ENCODE measurements at places on chromosomes 11 and 22.

GRCh38 chr11:45725121-45725520 is 59.7 kb upstream of the CHST1 start:
- no peak for DNase-seq

DNA sequence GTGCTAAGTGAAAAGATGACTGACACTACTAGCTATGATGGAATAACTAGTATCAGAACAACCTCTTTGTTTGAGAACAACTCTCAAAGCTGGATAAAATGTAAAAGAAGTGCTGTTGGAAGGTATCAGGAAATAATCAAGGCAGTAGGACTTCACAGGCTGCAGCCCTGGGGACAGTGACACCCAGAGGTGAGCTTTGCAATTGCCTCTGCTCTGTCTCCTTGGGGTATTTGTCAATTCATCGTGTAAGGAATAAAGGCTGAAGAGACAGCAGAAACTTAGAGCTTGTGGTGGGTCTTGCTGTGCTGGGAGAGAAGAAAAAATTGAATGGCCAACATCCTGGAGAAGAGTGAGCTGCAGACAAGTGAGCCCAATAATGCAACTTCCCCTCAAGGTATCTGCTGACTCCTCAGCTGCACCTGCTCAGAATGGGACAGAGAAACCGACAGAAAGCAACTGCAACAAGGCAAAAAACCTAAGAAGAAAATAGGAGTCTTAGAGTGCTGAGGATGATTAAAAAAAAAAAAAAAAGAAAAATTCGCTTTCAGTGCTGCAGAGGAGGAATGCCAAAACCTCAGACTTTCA is 141.1 kb downstream of the RCN1 start:
- peak; percentile 61 for DNase-seq

- DNase-seq, result peak; percentile 92
Measured at GRCh38 chr22:37486224-37486845, at the start of gene MFNG. Gene MFNG (minus strand): TSS chr22:37486384. CDS start chr22:37486177, 207 bp downstream.

DNA sequence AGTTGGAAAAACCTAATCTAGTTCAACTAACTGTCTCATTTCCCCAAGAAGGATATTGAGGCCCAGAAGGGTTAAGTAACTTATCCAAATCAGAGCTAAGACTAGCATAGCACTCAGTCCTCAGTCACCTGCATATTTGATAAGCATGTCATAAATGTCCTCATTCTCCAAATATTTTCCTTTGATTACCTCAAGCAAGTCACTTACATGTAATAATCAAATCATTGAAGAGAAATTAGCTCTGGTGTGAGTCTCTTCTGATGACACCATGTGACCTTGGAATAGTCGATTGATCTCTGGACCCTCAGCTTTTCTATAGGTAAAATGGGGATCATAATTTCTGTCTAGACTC is 48.8 kb upstream of the PICALM start:
- DNase-seq, result no peak

DNA sequence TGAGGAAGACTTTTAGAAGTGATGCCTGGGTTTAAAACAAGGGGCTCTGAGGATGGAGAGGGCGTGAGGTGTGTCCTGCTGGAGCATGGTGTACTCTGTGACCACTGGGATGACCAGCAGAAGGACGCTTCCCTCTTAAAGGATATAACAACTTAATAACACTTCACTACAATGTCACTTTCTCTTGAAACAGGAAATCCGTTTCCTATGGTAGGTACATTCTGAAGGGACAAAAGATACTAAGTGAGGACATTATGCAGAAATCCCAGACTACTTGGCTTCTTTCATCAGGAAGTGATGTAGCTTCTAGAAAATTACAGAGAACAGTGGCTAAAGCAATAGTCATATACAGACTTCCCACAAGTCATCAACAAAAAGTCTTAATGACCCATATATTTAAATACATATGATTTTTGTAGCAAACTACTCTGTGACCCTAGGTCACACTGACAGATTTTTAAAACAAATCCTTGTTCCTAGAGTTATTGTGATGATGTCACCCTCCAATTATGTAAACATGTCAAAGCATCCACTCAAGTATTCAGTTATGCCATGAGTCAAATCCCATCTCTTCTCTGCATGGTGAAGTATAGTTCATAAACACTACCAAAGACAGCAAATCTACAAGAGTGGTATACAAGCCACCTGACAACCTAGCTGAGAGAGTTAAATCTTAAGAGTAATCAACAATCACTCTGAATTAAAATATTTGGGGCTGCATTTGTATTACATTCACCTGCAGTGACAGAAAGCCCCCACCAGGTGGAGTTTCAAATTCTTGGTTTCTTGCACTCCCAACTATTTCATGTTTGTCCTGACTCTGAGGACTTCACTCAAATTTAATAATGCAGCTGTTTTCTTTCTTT is 32.8 kb downstream of the PITPNB start:
- peak; percentile 66 for DNase-seq

DNA sequence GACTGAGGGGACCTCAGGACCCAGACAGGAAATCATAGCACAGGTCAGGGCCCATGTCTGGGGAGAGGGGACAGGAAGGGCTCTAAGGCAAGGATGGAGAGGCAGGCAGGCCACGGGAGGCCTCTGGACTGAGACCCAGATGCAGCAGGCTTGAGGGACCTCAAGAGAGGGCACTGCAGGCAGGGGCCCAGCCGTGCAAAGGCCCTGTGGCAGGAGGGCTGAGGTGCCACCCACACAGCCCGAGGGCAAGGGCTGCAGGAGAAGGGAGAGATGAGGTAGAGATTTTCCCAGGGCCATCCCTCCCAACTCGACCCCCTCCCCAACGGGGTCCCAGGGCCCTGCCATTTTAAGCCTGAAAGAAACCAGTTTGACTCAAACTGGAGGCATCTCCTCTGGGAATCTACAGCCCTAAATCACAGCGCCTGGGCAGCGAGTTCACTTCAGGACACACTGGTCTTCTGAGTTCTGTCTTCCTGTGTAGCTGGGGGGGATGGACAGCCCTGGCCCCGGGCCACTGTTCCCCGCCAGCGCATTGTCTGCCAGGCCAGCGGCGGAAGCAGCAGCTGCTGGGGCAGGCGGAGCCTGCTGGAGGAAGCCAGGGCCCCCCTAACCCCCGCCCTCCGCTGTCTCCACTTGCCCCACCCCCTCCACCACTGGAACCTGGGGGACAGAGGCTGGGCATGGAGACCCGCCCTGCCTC is 20.3 kb upstream of the WNT7B start:
- DNase-seq, result peak; percentile 23

- DNase-seq, result no peak
Measured at GRCh38 chr11:32050264-32050663, 40.6 kb upstream of the RCN1 start.

DNA sequence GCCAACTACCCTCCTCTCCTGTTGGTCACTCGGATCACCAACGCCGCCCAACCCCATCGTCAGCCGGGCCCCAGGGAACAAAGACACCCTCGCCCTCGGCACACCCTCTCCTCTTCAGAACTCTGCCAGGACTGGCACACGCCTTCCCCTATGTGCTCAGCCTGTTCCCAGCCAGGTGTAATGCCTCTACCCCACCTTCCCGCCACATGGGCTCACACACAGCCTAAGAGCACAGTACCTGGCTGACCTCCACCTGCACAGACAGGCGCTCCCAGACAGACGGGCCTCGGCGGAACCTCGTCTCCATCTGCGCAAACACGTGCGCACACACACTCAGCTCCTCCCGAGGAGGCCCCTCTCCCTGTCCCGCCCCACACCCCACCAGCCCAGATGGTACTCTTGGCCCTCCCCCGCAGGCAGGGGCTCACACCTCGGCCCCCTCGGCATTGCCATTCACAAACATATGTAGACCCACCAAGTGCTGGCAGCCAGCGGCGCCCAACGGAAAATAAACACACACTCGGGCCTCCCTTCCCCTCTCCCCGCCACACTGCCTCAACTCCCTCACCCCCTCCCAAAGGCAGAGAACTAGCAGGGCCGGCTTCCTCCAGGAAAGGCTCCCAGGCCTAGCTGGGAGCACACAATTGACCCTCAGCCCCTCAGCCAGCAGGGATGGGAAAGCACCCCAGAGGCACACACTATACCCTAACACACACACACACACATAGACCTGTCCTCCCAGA is 8.5 kb downstream of the ELFN2 start:
- no peak for DNase-seq

DNA sequence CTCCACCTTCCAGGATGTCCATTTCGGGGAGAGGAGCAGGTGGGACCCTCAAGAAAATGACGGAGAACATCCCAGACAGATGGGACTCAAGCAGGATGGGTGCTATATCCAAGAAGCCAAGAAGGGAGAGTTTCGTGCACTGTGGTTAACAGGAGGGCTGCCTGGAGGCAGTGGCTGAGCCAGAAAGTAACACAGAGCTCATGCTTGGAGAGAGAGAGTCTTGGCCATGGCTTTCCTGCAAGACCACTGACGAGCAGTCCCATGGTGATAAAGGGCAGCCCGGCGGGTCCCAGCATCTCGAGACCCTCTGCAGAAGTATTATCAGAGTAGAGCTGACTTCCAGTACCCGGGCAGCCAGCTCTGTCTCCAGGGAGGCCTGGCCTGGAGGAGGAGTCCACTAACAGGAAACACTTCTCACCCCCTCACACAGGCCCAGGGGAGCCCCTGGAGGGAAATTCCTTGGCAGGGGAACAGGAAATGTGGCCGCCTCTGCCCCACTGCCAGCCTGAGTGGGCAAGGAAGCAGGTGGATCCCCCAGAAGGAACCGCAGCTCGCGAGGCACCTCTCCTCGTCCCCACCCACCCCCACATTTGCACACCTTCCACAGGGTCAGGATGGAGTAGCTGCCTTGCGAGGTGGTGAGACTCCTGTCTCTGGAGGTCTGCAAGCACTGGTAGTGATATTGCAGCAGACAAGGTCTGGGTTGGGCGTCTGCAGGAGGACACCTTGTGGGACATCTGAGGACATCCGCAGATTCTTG is 32.2 kb downstream of the CYTH4 start:
- no peak for DNase-seq

DNA sequence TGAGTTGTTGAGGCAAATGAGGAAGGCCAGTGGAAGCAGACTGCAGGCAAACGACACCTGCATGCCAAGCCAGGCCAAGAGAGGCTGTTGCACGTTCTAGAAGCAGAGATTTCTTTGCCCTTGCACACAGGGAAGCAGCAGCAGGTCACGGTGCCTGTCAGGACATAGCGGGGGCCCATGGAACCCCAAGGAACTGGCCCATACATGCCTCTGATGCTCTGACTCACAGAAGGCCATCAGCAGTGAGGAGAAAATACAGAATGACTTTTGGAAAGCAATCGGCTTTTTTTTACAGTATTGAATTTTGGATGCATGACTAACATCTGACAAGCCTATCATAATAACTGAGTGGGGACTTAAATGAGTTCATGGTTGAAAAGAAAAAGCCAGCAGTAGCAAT is 123.9 kb downstream of the MPPED1 start:
- DNase-seq, result no peak

- DNase-seq, result no peak
Measured at GRCh38 chr11:1949302-1949701, 2.2 kb downstream of the MRPL23 start.

DNA sequence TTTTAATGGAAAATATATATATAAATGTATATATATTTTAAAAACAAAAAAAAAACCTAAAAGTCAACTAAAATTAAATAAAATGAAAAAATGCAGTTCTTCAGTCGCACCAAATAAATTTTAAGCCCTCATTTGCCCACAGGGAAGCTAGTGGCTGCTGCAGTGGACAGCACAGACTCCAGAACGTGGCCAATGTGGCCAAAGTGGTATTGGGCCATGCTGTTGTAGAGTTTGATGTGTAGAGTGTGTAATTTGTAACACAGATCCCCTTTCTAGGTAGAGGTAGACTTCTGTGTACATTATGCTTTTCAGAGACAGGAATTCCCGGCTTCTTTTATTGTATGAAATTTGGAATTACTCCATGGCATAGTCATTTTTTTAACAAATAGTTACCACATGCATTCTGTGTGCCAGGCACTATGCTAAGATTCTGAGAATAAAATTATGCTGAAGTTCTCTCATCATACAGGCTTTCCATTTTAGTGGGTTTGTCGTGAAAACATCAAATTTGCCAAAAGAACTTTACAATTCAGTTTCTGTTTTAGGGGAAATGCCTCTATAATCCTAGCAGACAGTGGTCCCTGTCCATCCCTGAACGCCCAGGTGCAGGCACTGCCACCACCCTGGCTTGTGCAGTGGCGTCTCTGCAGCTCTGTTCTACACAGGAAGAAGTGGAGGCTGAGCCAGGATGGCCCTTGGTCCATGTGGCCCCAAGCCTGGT is 68.5 kb downstream of the MED15 start:
- DNase-seq, result no peak

- no peak for DNase-seq
Measured at GRCh38 chr11:35540526-35540925, 15.1 kb upstream of the PAMR1 start.

GRCh38 chr22:48080316-48081165 is 1318.1 kb downstream of the TBC1D22A start:
- DNase-seq, result no peak

DNA sequence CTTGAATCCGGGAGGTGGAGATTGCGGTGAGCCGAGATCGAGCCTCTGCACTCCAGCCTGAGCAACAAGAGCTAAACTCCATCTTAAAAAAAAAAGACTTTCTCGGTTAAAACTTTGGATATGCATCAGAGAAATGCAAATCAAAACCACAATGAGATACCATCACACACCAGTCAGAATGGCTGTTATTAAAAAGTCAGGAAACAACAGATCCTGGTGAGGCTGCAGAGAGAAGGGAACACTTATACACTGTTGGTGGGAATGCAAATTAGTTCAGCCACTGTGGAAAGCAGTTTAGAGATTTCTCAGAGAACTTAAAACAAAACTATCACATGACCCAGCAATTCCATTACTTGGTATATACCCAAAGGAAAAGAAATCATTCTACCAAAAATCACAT is 619.4 kb upstream of the KIRREL3 start:
- DNase-seq, result no peak

DNA sequence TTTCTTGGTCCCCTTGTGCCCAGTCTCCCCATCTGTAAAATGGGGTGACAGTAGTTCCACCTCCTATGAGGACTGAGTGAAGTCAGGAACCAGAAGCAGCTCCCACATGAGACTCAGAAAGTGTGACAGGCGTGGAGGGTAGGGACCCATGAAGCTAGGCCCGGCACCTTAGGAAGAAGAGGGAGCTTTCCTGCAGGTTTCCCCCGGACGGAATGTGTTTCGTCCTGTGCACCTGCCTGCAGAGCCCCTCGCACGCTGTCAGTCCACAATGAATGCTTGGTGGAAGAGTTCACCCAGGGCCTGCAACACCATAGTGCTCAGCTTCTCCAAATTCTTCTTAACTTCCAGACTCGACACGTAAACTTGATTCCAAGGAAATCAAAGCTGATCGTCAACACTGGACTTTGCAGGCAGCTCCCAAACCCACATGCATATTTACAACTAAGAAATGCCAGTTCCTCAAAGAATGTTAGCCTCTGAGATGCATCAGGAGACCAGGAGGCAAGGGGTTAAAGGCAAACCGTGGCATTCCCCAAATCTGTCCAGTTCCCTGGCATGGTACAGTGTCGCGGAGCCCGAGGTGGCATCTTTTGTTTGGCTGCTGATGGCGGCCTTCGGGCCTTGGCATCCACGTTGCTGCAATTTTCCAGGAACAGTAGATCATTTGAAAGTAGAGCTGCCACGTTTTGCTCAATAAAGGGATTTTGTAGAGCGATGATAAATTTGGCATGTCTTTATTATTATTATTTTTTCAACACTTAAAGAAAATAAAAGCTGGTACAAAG is 15.4 kb downstream of the LRP5 start:
- DNase-seq, result no peak

All from NAMALWA (cell line).